Head of caudate nucleus (tissue), 42 donors: ENCODE measurements at places on chromosomes 5 and 9.

GRCh38 chr5:78077369-78078068, 217.0 kb downstream of the AP3B1 start:
- no peak for DNase-seq

DNA sequence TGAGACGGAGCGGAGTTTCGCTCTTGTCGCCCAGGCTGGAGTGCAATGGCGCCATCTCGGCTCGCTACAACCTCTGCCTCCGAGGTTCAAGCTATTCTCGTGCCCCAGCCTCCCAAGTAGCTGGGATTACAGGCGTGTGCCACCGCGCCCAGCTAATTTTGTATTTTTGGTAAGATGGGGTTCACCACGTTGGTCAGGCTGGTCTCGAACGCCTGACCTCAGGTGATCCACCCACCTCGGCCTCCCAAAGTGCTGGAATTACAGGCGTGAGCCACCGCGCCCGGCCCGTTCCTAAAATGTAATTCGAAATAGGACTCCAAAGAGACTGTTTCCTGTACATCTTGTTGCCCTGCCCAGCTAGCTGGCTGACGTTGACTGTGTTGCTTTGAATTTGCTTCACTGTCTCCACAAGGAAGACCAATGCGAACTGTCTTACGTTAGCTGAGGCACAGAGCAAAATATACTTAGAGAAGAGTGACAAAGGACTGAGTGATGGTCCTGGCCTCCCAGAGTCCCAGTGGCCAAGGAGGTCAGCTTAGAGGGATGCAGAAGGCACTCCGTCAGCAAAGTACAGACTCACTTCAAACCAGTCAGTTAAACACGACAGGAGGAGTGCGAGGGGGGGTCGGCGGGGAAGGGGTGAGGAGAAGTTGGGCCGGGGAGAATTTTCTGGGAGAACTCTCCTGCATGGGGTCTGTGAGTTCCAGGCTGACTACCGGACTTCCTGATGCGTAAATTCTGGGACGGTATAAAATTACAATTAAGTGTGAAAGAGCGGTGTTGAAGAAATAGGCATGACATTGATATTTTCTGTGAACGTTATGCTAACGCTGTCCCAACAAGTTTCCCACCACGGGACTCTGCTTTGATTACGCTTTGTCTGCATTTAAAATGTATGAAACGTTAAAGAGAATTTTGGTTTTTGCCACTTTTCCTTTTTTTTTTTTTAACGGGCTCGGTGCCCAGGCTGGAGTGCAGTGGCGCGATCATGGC, 6.8 kb upstream of the TRIM41 start:
- no peak for DNase-seq

GRCh38 chr5:41270423-41271251, 57.3 kb upstream of the C6 start:
- DNase-seq, result peak; percentile 69

DNA sequence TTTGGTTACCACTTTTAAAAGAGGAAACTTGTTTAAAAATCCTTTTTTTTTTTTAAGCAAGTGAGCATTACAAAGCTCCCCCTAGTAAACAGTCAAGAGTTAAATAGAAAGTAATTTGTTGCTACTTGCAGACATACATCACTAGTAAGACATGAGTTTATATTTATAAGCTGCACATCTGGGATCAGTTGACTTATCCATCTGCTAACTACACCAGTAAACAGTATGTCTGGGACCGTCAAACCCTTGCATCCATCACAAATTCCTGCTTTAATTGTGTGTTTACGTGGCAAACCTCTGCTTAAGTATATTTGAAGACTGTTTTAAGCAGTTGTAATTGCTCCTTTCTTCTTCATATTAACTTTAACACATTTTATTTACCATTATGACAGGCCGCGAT, 146.8 kb downstream of the EBF1 start:
- DNase-seq, result no peak

GRCh38 chr5:113344973-113345940, 89.5 kb downstream of the TSSK1B start:
- DNase-seq, result no peak

DNA sequence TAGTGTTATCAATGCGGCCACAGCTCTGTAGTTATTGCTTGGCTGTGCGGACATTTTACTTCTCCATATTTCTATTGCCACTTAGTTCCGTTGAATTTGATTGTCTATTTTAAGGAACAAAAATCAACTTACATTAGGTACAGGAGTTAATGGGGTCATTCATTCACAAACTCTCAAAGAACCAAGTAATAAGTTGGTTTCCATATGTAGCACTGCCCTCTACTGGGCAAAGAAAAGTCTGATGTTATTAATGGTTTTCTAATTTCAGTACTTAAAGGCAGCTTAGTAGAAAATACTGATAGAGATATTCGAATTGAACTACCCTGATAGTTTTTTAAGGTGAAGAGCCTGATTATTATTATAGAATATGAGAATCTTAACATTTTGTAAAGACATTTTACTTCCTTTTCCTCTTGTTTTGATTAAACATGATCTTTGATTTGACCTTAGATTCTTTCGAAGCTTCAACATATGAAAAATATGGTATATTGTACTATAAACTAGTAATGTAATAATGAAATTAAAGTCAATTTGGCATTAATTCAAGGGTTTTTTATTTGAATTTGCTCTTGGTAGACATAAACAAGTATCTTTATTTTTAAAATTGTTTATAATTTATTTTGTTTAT, 119.5 kb upstream of the CTNND2 start:
- no peak for DNase-seq

DNA sequence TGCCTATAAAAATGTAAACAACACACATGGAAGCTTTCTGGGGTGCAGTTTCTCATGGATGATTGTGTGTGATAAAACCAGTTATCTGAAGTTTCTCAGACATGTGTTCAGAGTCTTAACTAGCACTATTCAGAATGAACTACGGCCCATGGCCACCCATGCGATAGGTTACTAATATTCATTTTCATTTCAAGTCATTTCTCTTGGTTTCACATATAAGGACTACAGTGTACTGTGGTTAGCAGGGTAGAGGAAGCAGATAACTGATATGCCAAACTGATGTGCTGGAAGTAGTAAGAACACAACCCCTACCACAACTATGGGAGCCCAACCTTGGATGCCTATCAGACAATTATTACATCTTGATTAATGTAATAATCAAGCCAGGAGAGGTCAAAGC, 372.1 kb downstream of the DTWD2 start:
- no peak for DNase-seq

DNA sequence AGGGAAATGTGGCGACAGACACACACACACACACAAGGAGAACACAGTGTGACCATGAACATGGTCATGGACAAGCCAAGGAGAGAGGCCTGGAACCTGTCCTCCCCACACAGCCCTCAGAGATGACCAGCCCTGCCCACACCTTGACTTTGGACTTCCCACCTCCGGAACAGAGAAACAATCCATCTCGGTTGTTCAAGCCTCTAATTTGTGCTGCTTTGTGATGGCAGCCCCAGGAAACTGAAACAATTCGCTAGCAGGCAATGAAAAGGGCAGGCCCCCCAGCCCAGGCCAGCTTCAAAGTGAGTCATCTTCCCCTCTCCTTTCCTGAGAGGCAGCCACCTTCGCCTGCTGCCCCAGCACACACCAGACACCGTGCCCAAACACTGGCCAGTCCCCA, 47.7 kb downstream of the NSUN2 start:
- DNase-seq, result no peak

GRCh38 chr9:94807556-94807955, 81.1 kb downstream of the AOPEP start:
- DNase-seq, result no peak

DNA sequence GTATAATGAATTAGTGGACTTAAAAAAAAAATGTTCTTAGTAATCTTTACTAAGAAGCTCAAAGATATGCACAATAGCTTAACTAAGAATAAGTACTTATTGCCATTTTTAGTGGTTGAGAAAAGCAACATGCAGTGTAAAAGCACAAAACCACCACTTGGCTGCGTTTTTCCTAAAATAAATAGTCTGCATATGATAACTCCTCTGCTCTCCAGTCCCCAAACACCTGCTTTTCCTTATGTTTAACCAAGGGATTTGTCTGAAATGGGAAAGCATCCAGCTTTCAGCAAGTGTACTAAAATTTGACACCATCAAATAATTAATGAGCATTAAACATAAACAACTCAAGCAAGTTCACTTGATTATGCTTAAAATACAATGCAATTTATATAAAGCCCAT, 41.4 kb downstream of the PSIP1 start:
- no peak for DNase-seq

GRCh38 chr9:105967797-105968196, 273.5 kb downstream of the TMEM38B start:
- no peak for DNase-seq

DNA sequence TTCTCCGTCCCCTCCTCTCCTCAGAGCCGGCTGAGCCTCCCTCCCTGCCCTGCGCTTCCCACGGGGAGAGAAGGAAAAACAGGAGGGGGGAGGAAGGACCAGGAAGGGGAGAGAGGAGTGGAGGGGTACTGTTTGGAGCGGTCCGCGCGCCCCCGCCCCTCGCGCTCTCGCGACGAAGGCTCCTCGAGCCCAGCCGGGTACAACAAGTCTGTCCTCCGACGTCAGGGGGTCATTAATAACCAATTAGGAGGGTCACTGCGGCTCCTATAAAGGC, 480 bp upstream of the PRDM12 start:
- no peak for DNase-seq

DNA sequence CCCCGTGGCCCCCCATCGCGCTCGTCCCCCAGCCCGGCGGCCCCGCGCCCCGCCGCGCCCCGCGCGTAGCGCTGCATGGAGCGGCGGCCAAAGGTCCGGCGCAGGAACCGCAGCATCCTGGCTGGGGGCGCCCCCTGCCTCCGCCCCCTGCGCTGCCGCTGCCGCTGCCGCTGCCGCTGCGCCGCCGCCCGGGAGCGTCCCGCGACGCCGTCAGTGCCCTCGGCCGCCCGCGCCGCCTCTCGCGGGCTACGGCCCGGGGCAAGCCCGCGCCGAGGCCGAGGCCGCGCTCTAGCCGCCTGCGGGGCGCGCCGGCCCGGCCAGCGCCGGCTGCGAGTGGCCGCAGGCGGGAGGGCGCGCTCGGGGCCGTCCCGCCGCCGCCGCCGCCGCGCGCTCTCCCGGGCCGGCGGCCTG, 523 bp downstream of the EPB41L4B start:
- no peak for DNase-seq

DNA sequence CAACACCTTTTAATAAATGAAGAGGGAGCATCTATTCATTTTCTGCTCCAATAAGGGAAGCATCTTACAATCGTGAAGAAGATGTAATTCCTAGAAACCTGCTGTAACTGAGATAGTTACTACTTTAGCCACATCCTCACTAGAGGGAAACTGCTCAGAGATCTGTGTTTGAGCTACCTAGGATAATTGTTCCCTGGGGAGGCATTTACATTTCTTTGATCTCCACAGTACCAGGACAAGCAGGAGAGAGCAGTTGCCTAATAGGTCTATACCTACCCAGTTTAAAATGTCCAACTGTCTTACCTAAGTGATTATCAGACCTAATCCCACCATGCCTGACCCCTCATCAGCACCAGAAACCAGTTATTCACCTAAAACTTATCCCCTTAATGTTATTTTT, 196.9 kb downstream of the TUSC1 start:
- DNase-seq, result no peak

DNA sequence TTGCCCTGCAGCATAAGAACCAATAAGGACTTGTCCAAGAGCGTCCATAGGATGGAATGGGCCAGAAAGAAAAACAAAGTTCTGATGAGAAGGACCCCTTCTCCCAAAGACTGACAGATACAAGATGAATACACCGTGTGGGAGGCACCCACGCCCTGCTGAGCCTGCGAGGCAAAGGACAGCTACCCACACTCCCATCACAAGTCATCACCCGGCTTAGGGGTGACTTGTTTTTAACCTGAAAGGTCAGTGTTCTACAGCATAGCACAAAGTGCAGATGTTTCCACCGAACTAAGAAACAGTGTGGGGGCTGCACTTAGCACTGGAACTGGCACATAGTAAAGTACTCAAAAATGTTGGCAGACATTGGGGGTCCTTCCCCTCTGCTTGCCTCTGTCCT, 13.9 kb downstream of the TNIP1 start:
- no peak for DNase-seq

DNA sequence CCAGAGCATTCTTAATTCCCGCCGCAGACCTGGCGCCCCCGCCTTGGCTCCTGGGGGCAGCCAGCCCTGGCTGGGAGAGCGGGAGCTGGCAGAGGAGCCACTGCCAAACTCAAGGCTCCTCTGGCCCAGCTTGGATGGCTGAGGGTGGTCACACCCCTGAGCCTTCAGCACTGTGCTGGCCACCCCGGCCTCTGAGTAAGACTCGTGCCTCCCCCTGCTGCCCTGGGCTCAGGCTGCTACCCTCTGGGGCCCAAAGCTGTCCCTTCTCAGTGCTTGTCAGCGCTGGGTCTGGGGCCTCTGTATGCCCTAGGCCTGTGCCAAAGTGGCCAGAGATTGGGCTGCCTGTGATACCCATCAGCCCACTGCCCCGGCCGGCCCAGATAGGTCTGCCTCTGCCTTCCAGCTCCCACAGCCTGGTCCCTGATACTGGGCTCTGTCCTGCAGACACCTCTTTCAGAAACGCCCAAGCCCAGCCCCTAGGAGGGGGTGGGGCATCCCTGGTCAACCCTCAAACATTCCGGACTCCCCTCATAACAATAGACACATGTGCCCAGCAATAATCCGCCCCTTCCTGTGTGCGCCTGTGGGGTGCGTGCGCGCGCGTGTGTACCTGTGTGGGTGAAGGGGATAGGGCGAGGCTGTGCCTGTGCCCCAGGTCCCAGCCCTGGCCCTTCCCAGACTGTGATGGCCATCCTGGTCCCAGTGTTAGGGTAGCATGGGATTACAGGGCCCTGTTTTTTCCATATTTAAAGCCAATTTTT, 4.4 kb upstream of the PRR7 start:
- no peak for DNase-seq

- DNase-seq, result no peak
Observed at GRCh38 chr5:8474569-8474930, 605.6 kb downstream of the MTRR start.

DNA sequence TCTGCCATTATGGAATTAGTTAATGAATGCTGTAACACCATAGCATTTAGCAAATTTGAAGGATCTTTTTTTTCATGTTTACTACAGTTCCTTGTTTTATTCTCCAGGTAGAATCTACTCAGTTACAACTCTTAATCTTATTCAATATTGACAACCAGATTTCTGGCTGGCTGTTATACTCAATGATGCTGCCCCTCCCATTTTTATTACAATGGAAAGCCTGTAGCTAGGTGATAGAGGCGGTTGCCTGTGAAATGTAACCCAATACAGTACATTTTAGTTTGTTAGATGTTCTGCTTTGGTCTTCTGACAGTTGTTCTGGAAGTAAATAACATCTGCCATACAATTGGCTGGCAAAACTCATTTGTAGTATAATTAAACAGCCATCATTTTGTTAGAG, 294.2 kb downstream of the DMRTA1 start:
- DNase-seq, result no peak

GRCh38 chr9:81363916-81364480, 325.3 kb downstream of the TLE1 start:
- DNase-seq, result no peak

- no peak for DNase-seq
Observed at GRCh38 chr5:137612576-137612975, 113.5 kb upstream of the SPOCK1 start.

- no peak for DNase-seq
Observed at GRCh38 chr5:33182986-33183385, 257.8 kb upstream of the TARS1 start.

- DNase-seq, result no peak
Observed at GRCh38 chr9:134652291-134653225, 11.0 kb downstream of the COL5A1 start.
